ENCODE measurements at places on chromosomes 2 and 18. TPM values are rescaled to one million over a fixed set of nuclear protein-coding genes. Genes with fewer than 3 reads are reported as not detected.

DNA sequence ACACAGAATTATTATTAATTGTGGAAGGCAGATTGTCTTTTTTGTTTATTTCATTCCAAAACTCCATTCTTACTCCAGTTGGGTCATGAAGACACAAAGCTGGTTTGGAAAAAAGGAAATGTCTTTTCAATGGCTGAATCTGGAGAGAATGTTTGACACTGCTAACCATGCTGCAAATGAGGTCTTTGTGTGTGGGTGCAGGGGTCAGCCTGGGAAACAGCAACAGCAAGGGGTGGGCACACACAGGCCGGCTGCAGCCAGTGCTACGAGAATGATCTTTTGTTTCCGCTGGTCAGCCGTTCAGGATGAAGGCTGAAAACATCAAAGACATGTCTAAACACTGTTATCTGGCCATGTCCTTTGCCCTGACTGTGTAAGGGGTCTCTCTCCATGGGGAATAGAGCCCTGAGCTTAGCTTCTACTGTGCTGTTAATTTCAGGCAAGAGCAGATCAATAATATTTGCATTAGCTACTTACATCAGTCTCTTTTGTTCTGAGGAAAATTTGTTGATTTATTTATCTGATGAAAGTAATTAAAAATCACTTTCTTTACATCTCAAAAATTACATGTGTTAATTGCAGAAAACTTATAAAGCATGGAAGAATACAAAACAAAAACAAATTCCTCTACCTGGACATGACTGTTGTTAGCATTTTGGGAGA lies 33.3 kb upstream of the E2F6 start:
- DNase-seq, result no peak

- DNase-seq, result no peak
These were observed 105.6 kb upstream of the EPHA4 start for GRCh38 chr2:221677688-221678087.

Gene ARHGAP25
- polyA plus RNA-seq, result 8.9 TPM

Gene LCT
- 0.23 TPM for polyA plus RNA-seq

Gene OR6B2
- polyA plus RNA-seq, result not detected
